ENCODE measurements at places on chromosomes 13 and 19.

DNA sequence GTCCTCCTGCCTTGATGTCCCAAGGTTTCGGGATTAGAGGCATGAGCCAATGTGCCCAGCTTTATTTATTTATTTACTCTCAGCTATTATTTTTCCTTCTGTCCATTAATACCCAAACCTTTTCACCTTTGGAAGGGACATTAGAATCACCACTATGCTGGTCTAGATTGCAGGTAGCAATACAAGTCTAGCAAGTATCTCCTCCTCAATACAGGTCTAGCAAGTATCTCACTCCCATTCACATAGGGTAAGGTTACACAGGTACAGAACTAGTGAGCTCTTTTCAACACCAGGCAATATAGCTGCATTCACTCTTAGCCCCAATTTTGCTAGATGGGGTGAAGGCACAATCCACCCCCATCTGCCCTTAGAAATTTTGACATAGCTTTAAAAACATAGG is 17.4 kb upstream of the SPRYD7 start:
- no peak overlapping the region for H3K27ac ChIP-seq
- H3K36me3 ChIP-seq, result no peaks in the 10 kb centered on the region
- no peak overlapping the region for H3K4me3 ChIP-seq
- DNase-seq, result no peak
- H3K4me1 ChIP-seq, result no peaks in the 10 kb centered on the region
- peaks cover 2% of the 10 kb centered on the region for H3K27me3 ChIP-seq

- no peaks in the 10 kb centered on the region for H3K36me3 ChIP-seq
- no peaks in the 10 kb centered on the region for H3K4me1 ChIP-seq
- no peak overlapping the region for H3K27ac ChIP-seq
- no peak overlapping the region for H3K4me3 ChIP-seq
- H3K27me3 ChIP-seq, result peaks cover 4% of the 10 kb centered on the region
- DNase-seq, result no peak
Measured at GRCh38 chr13:77861741-77862140, 56.9 kb downstream of the EDNRB start.

- H3K27ac ChIP-seq, result no peak overlapping the region
- no peaks in the 10 kb centered on the region for H3K4me1 ChIP-seq
Measured at GRCh38 chr13:80250213-80250810, 90.6 kb downstream of the SPRY2 start.

DNA sequence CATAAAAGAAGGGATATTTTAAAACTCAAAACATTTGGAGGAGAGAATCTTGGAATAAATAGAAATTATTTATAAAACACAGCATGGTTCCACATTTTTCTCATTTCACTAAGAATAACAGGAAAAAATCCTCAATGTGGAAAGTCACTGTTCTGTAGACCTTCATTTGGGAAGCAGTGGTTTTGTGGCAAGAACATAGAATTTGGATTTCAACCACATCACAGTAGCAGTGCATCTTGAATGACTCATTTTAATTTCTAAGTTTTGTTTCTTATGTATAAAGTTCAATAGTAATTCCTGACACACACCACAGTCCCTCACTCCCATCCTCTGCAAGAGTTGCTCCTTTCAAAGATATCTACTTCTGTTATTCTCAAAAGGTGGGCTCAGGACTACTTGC is 264.0 kb downstream of the ENOX1 start:
- no peaks in the 10 kb centered on the region for H3K4me1 ChIP-seq
- H3K27me3 ChIP-seq, result peaks cover 5% of the 10 kb centered on the region
- H3K36me3 ChIP-seq, result no peaks in the 10 kb centered on the region
- H3K27ac ChIP-seq, result no peak overlapping the region
- DNase-seq, result no peak

- peaks cover 78% of the 10 kb centered on the region for H3K36me3 ChIP-seq
- no peak overlapping the region for H3K4me3 ChIP-seq
- no peak overlapping the region for H3K27ac ChIP-seq
- H3K4me1 ChIP-seq, result peaks cover 23% of the 10 kb centered on the region
Measured at GRCh38 chr13:28267497-28267896, 129.2 kb downstream of the PAN3 start.

- peaks cover 13% of the 10 kb centered on the region for H3K36me3 ChIP-seq
- H3K27me3 ChIP-seq, result peaks cover 3% of the 10 kb centered on the region
- no peak for DNase-seq
- peaks cover 3% of the 10 kb centered on the region for H3K4me1 ChIP-seq
- no peak overlapping the region for H3K4me3 ChIP-seq
- H3K27ac ChIP-seq, result no peak overlapping the region
Measured at GRCh38 chr19:54218960-54219661, 3.7 kb downstream of the LILRB3 start.

DNA sequence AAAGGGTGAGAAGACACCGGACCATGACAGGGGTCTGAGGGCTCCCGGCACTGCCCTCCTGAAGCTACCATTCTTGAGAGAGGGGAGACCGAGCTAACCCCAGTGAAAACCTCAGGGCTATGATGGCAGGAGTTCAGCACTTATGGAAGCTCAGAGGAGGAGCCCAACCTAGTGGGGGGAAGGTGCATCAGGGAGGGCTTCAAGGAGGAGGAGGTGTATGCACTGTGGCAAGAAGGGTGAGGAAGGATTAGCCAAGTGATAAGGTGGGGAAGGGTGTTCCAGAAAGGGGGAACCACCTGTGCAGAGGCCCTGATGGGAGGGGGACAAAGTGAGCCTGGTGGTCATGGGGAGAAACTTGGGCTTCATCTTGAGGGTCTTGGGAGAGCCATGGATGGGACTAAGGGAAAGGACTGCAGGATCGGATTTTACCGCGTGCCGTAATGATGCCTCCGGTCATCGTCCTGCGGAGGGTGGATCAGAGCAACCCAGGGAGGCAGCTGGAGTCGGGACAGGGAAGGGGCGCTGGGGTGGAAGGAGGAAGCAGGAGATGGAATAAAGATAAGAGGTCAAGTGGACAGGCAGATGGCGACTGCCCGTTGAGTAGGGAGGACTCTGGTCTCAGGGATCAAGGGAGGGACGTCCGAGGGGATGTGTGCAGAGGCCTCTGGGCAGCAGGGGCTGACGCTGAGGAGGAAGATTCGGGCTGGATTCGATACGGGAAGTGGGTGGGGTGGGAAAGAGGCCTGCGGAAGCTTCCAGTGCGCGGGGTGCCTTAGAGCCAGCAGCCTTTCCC is 13.3 kb upstream of the PSMD8 start:
- no peak overlapping the region for H3K27ac ChIP-seq
- peak overlapping the region; percentile 88 for H3K4me3 ChIP-seq
- no peaks in the 10 kb centered on the region for H3K36me3 ChIP-seq
- peaks cover 11% of the 10 kb centered on the region for H3K4me1 ChIP-seq

DNA sequence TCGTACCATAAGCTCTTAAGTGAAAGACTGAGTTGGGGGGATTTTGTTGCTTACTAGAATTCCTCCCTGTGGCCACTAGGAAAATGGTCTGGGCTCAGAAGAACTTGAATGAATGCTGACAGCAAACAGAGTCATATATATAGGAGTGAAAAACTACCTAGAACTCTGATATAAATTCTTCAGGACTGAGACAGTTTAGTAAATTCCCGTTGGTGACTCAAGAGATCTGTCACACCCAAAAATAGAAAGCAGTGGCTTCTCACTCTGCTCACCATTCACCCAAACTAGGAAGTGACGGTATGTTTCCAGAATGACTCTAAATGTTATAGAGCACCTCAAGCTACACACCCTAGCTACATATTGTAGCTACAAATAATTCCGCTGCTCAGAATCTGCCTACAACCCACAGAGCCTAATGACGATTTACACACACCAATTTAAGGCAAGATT is 116.2 kb downstream of the TBC1D4 start:
- H3K4me1 ChIP-seq, result peaks cover 46% of the 10 kb centered on the region
- H3K4me3 ChIP-seq, result peak overlapping the region; percentile 59
- H3K36me3 ChIP-seq, result no peaks in the 10 kb centered on the region
- peak; percentile 22 for DNase-seq

DNA sequence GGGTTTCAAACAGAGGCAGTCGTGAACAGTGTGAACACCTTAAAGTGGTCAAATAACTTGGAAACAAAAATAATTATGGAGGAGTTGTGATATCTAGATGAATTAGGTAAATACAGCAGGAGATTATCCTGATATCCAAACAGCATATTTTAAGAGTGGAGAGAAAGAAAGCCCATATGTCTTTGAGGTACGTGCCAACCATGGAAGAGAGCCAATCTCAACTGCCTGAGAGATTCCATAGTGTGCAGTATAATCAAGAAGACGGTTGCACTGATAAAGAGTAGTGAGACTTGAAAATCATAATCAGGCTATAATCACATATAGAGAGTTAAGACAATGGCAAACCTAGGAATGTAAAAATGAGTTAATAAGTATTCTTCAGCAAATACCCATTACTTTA is 472.8 kb upstream of the SLITRK5 start:
- no peak for DNase-seq
- no peaks in the 10 kb centered on the region for H3K27me3 ChIP-seq
- no peak overlapping the region for H3K4me3 ChIP-seq
